ENCODE measurements at places on chromosomes 3 and 15.

DNA sequence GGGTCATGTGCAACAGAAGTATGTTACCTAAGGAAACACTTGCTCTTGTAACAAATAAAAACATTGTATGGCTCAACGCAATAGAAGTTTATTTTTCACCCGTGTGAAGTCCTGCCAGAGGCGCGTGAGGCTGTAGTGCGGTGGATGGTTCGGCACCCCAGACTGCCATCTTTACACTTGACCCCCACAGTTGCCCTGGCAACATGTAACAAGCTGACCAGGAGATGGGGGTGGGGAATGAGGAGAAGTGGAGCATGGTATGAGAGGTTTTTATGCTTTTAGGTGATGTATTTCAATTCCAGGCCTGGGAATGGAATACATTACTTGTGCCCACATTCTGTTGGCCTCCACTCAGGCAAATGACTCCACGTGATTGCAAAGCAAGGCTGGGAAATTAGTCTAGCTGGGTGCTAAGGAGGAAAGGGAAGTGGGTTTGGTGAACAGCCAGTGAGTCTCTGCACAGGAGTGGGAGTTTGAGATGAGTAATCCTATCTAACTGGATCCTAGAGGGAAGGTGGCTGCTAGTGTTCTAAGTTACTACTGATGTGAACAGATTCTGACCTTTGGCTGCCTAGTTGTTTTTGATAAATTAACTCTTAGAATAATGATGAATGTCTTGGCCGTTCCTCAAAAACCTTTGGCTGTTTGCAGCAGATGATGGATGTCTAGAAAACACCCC lies 33.8 kb upstream of the GREM1 start:
- DNase-seq: no peak

DNA sequence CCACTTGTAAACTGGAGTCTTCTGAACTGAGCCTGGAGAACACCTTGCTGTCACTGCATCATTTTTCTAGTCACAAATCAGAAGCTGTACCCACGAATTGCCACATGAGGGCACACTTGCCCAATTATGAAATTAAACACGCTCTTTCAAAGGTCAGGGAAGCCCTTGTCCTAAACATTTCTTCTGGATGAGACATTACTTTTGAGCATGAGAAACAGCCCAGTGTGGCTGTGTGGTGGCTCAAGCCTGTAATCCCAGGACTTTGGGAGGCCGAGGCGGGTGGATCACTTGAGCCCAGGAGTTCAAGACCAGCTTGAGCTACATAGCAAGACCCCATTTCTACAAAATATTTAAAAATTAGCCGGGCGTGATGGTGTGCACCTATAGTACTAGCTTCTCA lies 27.5 kb upstream of the CFAP161 start:
- no peak for DNase-seq

GRCh38 chr3:88744896-88745295 lies 362.5 kb upstream of the EPHA3 start:
- no peak for DNase-seq

DNA sequence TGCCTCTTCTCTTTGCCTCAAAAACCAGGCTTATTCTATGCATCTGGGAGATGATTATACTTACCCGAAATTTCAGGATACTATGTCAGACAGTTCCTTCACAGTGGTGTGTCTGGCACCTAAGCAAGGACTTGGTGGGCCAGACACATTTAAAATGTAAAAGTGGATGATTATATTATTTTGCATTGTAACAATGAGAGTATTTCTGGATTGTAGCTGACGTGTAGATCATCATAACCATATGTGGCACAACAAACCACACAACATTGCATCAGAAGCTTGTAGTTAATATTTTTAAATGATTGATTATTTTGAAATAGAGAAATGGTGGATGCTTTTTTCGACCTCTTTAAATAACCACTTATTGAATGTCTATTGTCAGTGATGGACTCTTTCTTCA lies 109.0 kb downstream of the TIGIT start:
- DNase-seq: no peak

GRCh38 chr3:66095295-66096001 lies 56.7 kb upstream of the MAGI1 start:
- no peak for DNase-seq

GRCh38 chr3:31562525-31562924 lies 29.8 kb downstream of the STT3B start:
- peak; percentile 17 for DNase-seq

DNA sequence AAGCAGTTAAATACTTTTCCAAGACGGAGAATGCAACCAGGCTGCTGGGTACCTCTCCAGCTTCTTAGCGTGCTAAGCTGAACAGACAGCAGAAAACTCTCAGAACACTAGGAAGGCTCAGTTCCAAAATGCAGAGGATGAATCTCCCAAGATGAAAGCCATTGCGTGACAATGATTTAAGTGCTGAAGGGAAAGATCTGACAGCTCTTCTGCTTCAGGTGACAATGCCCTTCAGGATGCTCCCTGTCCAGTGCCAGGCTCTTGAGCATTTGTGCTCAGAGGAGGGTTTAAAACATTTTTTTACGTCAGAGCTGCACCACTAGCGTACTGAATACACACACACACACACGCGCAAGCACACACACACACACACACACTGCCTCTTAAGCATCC lies 26.3 kb downstream of the ARHGEF3 start:
- DNase-seq: no peak

DNA sequence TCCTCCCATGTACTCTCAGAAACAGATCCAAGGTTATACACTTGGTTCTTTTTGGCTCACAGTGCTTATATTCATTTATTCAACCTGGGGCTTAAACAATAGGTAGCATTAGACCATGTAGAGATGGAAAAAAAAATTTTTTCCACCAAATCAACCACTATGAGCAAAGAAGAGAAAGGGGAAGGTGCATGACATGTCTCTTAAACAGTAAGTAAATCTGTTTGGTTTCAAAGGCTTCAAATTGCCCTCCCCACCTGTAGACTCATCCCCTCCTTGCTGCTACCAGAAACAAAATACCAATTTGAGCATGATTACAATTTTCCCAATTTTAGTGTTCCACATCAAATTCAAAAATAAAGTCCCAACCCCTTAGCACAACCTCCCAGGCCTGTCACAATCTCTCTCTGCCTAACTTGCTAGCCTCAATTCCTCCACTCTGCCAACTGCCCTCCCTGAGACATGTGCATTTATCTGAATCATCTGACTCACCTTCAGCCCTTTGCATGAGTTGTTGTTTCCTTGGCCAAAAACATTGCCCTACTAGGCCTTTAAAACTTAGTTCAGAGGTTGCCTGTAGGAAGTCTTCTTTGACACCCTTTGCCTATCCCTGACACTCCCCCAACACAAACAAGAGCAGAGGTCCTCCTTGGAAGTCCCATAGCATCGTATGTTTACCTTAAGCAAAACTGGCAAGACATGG lies 30.3 kb upstream of the TSC22D2 start:
- no peak for DNase-seq

GRCh38 chr15:69451951-69452691 lies 497 bp upstream of the RPLP1 start:
- DNase-seq: no peak

GRCh38 chr15:23616536-23616935 lies 31.1 kb downstream of the MAGEL2 start:
- DNase-seq: no peak

DNA sequence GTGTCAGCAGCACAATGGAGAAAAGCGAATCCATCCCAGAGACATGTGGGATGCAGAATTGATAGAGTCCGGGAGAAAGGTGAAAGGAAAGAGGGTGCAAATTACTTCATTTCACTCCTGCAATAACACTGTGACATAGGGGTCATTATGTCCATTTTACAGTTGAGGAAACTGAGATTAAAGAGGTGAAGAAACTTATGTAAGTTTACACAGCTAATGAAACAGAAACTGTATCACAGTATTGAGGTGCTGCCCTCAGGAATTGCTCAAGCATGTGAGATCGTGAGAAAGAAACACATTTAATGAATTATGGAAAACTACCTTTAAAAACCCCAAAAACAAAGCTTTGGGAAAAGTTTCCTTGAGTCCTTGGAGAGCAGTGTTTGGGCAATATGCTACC lies 103.6 kb upstream of the PFN2 start:
- no peak for DNase-seq

GRCh38 chr3:58952128-58952917 lies 97.5 kb downstream of the CFAP20DC start:
- no peak for DNase-seq

- no peak for DNase-seq
These were observed 7.8 kb downstream of the MFSD1 start for GRCh38 chr3:158809642-158810041.

DNA sequence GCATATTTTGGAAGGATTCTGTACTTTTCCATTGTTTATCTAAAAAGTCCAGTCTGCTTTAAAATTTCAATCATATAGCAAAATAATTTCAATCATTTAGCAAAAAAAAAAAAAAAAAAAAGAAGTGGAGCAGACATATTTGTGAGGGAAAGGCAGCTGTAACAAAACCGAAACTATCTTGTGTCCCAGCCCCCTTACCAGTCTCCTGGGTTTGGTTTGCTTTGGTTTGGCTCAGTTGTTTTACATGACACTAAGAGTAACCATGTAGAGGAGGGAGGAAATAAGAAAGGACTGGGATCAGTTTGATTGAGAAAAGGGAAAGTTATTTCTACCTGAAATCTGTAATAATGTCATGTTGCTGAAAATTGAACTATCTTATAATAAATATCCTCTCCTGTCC lies 158.8 kb upstream of the GADL1 start:
- no peak for DNase-seq

DNA sequence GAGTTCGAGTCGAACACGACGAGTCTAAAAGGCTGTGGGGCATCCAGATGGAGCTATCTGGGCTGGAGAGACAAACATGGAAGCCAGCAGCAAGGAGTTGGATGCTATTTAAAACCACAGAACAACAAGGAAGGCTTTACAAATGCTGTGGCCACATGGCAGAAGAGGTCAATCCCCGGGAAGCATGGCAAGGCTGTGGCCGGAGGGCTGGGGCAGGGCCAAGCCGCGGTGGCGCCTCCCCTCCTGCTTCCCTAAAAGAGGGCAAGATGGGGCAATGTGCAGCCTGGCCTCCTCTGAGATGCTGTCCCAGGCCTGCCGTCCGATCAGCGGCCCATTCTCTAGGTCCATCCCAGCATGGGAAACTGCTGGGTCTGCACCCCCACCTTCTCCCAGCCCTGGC lies 139.1 kb downstream of the SRGAP3 start:
- DNase-seq: no peak

GRCh38 chr3:181629029-181629428 lies 82.7 kb upstream of the SOX2 start:
- no peak for DNase-seq

- DNase-seq: no peak
These were observed 128.3 kb downstream of the SV2B start for GRCh38 chr15:91228383-91228782.

- no peak for DNase-seq
These were observed 45.2 kb downstream of the ZNF385D start for GRCh38 chr3:21705769-21706168.

GRCh38 chr3:18866899-18867298 lies 281.4 kb upstream of the KCNH8 start:
- DNase-seq: no peak

- no peak for DNase-seq
These were observed 34.9 kb downstream of the TSPAN3 start for GRCh38 chr15:77035999-77036471.

GRCh38 chr3:43854283-43854682 lies 163.5 kb downstream of the ABHD5 start:
- DNase-seq: no peak

DNA sequence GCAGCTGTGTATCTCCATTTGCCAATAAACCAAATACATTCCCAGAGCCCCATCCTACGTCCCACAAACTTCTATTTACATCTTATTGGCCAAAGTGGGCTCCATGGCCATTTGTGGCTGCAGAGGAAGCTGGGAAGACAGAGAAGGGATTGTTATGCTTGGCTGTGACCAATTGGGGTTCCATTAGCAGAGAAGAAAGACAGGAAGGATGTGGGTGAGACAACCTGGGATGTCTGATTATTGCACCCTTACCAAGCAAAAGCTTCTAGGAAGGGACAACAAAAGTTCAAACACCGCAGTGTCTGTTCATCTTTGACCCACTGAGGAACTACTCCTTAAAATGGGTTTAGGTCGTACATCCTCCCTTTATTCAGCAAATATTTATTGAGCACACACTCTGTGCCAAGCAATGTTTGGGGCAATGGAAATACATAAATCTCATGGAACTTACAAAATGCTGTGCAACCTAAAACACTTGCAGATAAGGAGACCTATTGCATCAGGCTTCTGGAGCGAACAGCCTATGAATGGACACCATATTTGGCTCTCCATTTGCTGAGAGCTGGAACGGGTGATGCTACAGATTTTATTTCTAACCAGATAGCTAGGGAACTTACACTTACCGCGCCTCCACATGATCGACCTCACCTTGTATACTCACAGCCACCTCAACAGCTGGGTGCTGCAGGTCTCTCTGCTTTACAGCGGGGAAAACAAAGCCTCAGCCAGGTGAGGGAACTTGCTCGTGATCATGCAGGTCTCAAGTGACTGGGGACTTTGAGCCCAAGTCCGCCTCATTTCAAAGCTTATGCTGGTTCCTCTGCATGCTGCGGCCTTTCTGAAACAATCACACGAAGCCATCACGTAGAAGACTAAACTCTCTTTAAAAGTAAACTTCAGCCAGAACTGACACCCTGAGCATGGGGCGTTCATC lies 21.4 kb upstream of the NR2E3 start:
- DNase-seq: no peak

GRCh38 chr3:112774293-112774926 lies 72.3 kb downstream of the CD200R1L start:
- no peak for DNase-seq

GRCh38 chr3:114899186-114899931 lies 247.7 kb downstream of the ZBTB20 start:
- no peak for DNase-seq

DNA sequence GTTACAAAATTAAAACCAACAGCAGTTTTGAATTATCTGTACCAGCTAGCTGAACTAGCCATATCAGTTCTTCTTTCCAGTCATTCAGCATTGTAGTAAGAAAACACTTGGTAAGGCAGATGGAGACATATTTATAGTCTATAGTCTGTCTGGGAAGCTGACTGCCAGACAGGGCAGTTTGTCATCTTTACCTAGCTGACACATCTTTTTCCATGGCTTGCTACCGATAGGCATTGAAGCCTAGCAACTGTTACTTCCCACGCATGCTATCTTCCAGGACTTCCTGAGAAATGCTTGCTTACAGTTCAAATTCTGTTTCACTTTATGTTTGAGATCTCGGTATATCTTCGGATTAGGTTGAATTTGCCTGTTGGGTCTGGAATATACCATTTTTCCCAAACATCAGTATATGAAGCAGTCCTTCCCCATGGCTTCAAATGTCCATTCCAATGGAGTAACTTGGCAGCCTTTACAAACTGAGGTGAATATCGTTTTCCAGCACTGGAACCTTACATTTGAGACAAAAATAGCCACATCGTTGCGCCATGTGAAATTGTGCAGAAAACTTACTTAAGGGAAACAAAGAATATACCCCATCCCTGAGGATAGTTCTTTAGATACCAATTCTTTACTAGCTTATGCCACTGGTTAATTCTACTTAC lies 8.8 kb downstream of the GNL3 start:
- DNase-seq: no peak

- DNase-seq: no peak
These were observed 63.9 kb downstream of the PGPEP1L start for GRCh38 chr15:98943601-98944151.

Data from T-helper 17 cell (primary cell).